ENCODE measurements at places on chromosomes 7 and 10. TPM values are rescaled to one million over a fixed set of nuclear protein-coding genes. Genes with fewer than 3 reads are reported as not detected.

The PKD2L1 gene
- total RNA-seq, result not detected

The NACAD gene
- not detected for total RNA-seq

The PDK4 gene
- 5.8 TPM for total RNA-seq

The NUP205 gene
- total RNA-seq, result 103 TPM

The SFTPA1 gene
- total RNA-seq, result not detected

The BEND7 gene
- 12.4 TPM for total RNA-seq

The RHEB gene
- total RNA-seq, result 207 TPM

The PILRB gene
- 22.5 TPM for total RNA-seq

The BLNK gene
- not detected for total RNA-seq

The ZNF727 gene
- total RNA-seq, result not detected

The AGMO gene
- not detected for total RNA-seq

The GSTO2 gene
- 86.5 TPM for total RNA-seq

The WEE2 gene
- total RNA-seq, result not detected

The SEMA3C gene
- 9.2 TPM for total RNA-seq

The KCND2 gene
- 0.03 TPM for total RNA-seq

The CALHM3 gene
- not detected for total RNA-seq

The MYPN gene
- 5.4 TPM for total RNA-seq

The CRHR2 gene
- not detected for total RNA-seq

The ESYT2 gene
- total RNA-seq, result 126 TPM

The FAM13C gene
- total RNA-seq, result 0.10 TPM

The PAPOLB gene
- 0.30 TPM for total RNA-seq

The CLDN4 gene
- total RNA-seq, result 24.9 TPM

The CHRM2 gene
- total RNA-seq, result not detected

The ANKRD30A gene
- total RNA-seq, result not detected

The TACC2 gene
- total RNA-seq, result 31.1 TPM

The SPDYE1 gene
- not detected for total RNA-seq

The PAX4 gene
- total RNA-seq, result not detected

The EVX1 gene
- total RNA-seq, result 0.12 TPM

The COX19 gene
- total RNA-seq, result 15.4 TPM

The ALDH18A1 gene
- 102 TPM for total RNA-seq

The EGFR gene
- total RNA-seq, result 25.1 TPM

The HACD1 gene
- total RNA-seq, result 43.5 TPM

The ADD3 gene
- 68.3 TPM for total RNA-seq

The RSPH10B2 gene
- total RNA-seq, result 0.05 TPM

The CHAT gene
- total RNA-seq, result not detected

The NKX1-2 gene
- total RNA-seq, result 0.02 TPM

The NUTM2E gene
- total RNA-seq, result not detected

The CEP55 gene
- 76.0 TPM for total RNA-seq

The SHTN1 gene
- total RNA-seq, result 27.6 TPM

Measured in NCI-H460 (cell line).